CD8-positive, alpha-beta T cell (primary cell): ENCODE measurements at places on chromosomes 2 and 18.
A peak's percentile ranks its signal among the peaks of the same experiment; 100 is the strongest.

- peak; percentile 5 for DNase-seq
Observed at GRCh38 chr2:121650315-121650930, 1.2 kb upstream of the CLASP1 start.

- DNase-seq = no peak
Observed at GRCh38 chr18:59265246-59265973, 7.8 kb downstream of the RAX start.

DNA sequence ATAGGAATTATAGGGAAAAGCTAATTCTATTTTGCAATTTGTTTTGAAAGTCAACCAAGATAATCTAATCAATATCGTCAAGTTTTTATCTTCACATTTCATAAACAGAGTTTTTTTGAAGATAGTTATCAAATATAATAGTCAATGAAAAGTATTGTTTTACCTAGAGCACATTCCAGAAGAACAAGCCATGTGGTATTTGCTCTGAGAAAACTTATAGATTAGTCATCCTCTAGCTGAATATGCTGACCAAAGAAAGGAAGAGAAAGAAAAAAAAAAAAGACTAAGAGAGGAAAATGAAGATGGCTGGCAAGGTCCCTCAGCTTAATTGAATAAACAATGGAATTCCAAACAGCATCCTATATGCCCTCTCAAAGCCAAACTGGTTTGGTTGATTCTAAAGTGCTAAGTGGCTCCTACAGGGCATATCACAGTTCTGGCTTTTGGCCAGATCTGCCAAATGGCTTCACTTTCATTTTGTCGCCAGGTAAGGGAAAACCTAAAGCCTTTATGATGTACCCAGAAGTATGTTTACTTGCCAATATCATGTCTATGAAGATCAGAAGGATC lies 132.6 kb downstream of the VWC2L start:
- no peak for DNase-seq

DNA sequence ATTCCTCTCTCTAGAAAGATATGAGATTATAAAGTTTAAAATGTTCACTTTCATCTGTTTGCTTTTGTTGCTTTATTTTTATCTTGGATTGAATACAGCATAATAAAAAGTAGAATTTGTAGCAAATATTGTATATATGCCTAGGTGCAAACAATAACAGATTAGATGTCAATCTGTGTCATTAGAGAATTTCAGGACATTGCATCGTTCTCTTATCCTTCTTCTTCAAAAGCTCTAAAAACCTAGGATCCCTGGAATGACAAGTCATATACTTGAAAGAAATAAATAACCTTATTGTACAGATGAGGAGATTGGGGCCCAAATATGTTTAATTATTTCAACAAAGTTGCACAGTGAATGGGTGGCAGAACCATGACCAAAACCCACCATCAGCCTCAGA lies 102.8 kb upstream of the BZW1 start:
- DNase-seq = no peak

DNA sequence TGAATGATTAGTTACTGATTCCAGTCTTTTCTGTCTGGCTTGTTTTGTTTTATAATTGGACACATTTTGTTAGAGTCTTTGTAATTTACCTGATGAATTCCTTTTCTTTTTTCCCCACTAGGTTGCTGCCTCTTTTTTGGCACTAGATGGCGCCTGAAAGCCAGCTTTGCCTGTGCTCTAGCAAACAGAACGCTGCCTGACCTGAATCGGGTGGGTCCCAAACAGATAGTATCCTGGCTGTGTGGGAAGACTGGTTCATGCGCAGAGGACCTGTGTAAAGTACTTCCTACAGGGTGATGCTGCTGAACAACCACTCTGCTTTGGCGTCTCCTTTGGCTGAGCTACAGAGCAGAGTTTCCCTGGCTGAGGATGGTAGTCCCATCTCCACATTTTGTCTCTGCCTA lies 288.2 kb downstream of the IKZF2 start:
- peak; percentile 15 for DNase-seq

DNA sequence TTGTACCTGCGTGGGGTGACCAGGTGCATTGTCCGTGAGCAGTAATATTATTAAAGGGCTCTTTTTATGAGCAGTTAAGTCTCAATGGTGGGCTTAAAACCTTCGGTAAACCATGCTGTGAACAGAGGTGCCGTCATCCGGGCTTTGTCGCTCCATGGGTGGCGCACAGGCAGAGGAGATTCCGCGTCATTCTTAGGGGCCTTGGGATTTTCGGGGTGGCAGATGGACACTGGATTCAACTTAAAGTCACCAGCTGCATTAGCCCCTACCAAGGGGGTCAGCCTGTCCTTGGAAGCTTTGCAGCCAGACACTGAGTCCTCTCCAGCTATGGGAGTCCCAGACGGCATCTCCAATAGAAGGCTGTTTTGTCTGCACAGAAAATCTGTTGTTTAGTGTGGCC lies 107.7 kb downstream of the NFATC1 start:
- DNase-seq = no peak

- no peak for DNase-seq
Observed at GRCh38 chr18:63262369-63263335, 56.9 kb downstream of the BCL2 start.

- DNase-seq = no peak
Observed at GRCh38 chr18:73047688-73048087, 179.9 kb upstream of the NETO1 start.

GRCh38 chr18:58608216-58608615 lies 20.7 kb downstream of the ALPK2 start:
- DNase-seq = no peak

DNA sequence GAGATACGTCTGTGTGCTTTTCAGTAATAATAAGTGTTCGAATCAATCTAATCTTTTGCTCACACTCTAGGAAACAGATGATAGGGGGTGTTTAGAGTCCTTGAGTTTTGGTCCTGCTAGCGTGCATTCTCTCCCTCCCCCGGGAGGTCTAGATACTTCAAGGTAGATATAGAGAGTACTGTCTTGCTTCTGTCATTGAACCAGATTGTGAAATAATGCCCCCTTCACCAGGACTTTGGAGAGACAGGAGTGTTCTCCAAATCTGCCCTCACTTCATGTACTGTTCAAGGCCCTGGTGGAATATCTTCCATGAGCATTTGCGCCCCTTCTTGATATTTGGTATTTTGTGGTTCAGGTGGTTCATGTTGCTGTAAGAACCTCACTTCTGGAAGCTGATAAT lies 59.4 kb upstream of the MGAT5 start:
- no peak for DNase-seq
